ENCODE measurements at places on chromosomes 2 and 18.

GRCh38 chr2:6764968-6765723 lies 100.6 kb downstream of the CMPK2 start:
- no peak for DNase-seq

DNA sequence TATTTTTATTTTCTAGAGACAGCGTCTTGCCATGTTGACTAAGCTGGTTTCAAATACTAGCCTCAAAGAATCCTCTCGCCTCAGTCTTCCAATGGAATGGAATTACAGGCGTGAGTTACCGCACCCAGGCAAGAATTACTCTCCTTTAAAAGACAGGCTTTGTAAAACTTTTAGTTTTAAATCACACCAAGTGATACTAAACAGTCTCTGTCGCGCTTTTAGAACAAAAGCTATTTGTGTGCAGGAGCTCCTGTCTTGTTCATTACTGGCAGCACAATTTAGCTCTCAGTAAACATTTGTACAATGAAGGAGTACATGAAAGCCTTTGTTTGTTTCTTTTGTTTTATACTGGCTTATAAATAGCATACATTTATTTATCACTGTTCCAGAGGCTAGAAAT lies 1719.2 kb upstream of the PIK3C3 start:
- no peak for DNase-seq

DNA sequence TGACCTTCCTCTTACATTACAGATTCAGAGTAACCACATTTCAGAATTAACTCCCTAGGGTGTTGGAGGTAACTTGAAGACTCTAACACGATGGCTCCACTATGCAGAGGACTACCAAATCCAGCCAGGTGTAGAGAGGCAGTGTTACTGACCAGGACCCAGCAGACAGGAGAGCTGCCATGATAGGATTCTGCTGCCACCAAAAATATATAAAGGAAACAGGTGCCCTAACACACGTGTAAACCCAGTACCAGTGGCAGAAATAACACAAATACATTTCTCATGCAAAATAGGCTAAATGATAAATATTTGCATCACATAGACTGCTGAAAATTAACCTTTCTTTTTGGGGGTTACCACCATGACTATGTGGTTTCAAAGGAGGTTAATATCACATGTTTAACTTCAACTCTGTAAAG lies 7.0 kb downstream of the ZBTB14 start:
- no peak for DNase-seq

GRCh38 chr2:28405537-28405936 lies 12.9 kb downstream of the FOSL2 start:
- DNase-seq: no peak

DNA sequence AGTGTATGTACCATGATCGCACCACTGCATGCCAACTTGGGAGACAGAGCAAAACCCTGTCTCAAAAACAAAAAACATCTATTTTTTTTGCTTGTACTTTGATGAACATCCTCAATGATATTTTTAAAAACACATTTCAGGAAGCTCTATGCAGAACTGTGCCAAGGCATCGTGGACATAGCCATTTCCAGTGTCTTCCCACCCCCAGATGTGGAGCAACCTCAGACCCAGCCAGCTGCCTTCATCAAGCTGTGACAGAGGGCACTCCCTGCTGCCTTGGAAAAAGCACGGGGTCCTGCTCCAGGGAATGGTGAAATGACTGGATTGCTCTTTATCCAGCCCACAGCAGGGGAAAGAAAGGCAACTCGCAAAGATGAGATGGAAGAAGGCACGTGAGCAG lies 13.7 kb upstream of the POLR1B start:
- no peak for DNase-seq

DNA sequence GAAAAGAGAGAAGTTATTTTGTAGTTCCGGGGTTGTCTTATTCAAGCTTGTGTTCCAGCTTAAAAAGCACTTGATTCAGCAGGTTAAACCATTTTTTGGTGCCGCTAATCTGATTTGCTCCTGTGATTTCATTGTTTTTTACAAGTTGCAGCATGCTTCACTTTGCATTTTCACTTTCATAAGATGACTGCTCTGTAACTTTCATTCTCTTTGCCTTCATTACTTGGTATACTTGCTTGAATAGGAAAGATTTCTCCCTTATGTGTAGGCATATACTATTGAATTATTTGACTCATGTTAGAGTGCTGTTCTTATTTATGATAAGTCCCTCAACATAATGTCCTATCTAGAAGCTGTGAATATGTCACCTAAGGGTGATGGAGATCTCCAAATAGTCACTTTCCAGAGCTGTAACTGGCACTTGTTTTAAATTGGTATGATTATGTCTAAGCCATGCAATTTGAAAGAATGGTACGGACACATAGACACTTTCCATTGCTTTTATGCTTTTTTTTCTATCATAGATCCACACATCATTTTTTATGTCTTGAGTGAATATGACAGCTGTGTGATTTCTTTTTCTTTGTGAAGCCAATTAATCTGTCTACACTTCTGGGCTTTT lies 254.5 kb downstream of the DSEL start:
- no peak for DNase-seq

DNA sequence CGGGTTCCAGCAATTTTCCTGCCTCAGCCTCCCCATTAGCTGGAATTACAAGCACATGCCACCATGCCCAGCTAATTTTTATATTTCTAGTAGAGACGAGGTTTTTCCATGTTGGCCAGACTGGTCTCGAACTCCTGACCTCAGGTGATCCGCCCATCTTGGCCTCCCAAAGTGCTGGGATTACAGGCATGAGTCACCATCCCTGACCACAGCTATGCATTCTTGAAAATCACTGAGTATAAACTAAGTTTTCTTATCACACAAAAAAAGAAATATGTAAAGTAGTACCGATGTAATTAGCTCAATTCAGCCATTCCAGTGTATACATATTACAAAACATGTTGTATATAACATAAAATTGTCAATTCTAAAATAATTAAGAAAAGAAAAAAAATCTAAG lies 232.7 kb downstream of the MBD2 start:
- DNase-seq: no peak

- no peak for DNase-seq
These were observed 85.2 kb downstream of the RBMS1 start for GRCh38 chr2:160408173-160408958.

DNA sequence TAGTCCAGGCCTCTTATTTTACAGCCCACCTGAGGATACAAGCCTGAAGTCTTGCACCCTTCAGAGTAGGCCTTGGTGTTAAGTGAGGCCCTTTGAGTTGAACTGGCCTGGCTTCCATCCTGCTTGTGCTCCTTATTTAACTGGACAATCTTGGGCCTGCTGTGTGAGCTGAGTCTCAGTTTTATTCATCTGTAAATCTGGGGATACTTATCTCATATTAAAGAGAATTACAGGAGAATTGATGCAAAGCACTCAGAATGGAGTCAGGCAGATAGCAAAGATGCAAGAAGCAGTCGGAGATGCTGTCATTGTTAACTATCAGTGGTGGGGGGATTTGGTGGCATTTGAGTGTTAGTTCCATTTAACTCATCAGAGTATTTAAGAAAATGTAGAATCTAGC lies 36.8 kb downstream of the MFSD6 start:
- no peak for DNase-seq

GRCh38 chr2:233473878-233474277 lies 92.7 kb downstream of the USP40 start:
- no peak for DNase-seq

DNA sequence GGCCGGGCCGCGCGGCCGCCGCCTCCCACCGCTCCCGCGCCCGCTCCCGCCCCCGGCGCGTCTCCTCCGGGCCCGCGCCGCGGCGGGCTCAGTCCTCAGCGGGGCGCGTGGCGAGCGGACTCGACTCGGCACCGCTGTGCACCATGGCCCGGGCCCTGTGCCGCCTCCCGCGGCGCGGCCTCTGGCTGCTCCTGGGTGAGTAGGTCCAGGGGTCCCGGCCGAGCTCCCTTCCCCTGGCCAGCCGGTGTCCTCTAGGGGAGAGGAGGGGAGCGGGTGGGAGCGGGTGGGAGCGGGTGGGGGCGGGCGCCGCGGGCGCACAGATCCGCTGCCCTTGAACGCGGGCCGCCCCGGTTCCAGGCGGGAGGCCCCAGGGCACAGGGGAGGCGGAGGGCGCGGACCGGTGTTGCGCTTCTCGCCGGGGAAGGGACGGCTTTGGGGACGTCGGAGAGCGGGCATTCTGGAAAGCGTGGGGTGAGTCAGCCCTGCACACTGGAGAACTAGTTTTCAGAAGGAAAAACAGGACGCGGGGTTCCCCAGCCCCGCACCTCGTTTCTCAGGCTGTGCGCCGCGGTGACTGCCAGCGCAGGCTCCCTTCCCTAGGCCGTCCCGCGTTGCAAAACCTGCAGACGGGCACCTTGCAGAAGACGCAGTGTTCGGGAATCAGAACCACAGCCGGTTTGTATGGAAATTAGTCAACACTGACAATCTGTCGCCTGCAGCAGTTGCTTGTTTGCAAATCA lies at the start of gene RAMP1:
Gene RAMP1 (plus strand): TSS at position 91 of the 740 bp plus-strand sequence. CDS start 53 bp downstream, at position 144.
- DNase-seq: peak; percentile 57

DNA sequence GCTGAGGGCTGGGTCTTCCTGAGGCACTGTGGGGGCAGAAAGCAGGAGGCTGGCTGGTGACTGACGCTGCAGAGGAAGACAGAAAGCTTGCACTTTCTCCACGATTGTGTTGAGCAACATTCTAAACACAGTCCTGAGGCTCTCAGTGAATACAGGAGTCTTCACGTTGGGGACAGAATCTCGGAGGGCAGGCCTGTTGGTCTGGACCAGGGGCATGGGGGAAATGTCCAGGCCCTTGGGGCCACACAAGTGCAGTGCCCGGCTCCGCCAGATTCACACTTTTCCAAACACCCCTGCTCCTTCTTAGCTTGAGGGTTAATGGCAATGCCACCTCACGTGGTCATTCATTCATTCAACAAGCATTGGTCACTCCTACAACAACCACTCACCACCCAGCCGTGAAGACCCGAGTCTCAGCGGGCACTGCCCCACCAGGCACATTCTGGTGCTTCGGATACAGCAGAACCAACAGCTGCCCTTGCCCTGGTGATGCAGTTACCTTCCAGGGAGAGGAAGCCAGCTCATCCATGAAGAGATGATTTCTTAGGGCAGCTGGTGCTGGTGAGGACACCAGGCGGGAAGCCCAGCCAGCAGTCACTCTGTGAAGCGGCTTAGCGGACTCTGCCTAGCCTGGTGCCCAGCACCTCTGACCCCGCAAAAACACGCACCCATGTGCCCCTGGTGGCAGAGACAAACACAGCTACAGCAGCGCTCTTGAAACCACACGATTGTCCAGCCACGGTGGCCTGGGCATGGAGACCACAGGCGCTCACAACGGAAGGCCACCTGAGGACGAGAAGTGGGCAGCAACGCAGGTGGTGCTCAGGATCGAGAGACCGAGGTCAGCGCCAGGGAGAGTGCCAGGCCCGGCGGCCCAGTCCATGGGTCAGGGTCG lies 10.9 kb upstream of the GPC1 start:
- no peak for DNase-seq

DNA sequence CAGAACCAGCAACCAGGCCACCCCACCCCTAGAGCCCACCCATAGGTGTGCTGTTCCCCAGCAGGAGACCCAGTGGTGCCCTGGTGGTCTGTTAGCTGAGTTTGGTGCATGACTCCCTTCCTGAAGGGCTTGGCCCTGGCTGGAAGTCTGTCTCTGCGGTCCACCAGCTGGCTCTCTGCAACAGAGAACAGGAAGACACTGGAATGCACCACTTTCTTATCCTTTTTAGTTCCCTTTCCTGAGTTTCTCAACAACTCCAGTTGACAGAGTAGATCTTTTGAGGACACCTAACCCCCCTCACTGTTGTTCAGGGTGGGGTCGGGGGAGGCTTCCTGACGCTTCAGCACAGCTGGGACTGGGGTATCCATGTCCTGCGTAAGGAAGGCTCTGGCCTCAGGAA lies 11.9 kb upstream of the RPL37A start:
- no peak for DNase-seq

- DNase-seq: no peak
These were observed 1295.7 kb downstream of the LRP1B start for GRCh38 chr2:140835079-140835478.

- peak; percentile 53 for DNase-seq
These were observed 26.0 kb upstream of the FOSL2 start for GRCh38 chr2:28366496-28367282.

DNA sequence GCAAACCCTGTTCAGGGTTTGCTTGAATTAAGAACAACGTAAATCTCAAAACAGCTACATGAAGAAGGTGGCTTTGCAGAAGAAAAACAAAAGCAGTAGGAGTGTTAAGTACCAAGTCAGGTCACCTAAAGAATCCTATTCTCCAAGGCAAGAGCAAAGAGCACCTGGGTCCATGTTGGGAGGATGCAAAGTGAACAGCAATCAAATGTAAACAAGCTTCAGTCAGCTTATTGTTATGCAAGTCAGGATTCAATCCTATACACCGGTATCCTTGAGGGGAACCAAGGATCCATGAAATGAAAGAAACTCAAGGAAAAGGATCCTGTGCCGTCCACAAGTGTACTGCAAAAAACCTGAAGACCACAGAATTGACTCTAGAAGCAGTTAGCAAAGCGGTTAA lies 261.0 kb upstream of the DDX18 start:
- no peak for DNase-seq

DNA sequence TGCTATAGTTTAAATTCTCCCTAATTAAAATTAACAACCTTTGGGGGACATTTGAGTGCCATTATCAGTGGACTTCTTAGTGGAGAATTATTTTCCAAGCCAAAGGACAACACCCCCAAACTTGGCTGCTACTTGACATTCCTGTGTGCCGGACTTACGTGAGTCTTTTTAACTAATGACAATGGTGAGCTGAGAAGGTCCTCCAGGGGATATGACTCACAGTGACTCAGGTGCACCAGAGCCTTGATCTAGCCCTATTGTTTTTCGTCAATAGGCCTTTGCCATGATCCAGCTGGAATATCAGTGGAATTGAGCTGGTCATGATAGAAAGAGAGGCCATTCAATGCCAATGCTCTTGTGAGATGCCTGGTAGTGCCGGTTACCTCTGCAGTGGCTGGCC lies 118.1 kb upstream of the CXCR4 start:
- DNase-seq: no peak

DNA sequence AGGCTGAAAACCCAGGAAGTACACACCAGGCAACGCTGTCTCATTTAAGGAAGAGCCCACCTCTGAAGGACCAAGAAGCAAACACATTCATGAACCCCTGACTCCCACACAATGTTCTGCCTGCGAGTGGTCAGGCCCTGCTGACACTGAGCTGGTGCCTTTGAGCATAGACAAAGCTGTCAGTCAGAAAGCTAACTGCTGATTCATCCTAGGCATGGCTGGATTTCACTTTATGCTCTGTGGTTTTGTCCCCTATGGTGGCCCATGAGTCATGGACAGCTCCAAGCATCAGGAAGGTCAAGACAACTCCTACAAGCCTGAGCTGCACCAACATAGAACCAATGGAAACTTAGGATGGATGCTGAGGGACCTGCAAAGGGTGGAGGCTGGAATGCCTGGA lies 78.9 kb downstream of the UXS1 start:
- peak; percentile 92 for DNase-seq

- no peak for DNase-seq
These were observed 132.8 kb upstream of the PDE1A start for GRCh38 chr2:182559623-182560022.

DNA sequence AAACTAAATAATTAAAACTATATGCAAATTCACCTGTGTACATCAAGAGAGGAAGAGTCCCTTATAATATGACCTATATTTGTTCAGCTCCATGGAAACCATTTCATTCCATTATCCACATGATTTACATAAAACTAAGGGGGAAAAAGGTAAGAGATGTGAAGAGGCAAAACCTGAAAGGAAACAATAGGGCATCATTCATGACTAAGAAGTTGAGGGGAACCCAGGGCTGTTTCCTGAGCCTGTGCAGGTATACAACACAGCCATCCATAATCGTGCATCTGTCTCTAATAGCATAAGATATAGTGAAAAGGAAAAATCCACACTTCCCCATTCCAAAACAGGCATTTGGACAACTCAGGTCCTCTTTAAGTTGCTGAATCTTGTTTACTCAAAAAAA lies 151.3 kb downstream of the NR4A2 start:
- no peak for DNase-seq

Measured in hepatic stellate cell (primary cell).